Activated CD4-positive, CD25-positive, alpha-beta regulatory T cell treated with anti-CD3 and anti-CD28 coated beads, Interleukin-2, amount 50 U/mL, for 24 hours (primary cell): ENCODE measurements at places on chromosomes 7 and 10.

GRCh38 chr7:36202398-36202797, 49.3 kb downstream of the EEPD1 start:
- peak; percentile 35 for ATAC-seq

- no peak for ATAC-seq
Observed at GRCh38 chr10:101293007-101293723, 60.8 kb upstream of the BTRC start.

- ATAC-seq, result no peak
Observed at GRCh38 chr7:106282390-106282789, 2.4 kb downstream of the NAMPT start.

DNA sequence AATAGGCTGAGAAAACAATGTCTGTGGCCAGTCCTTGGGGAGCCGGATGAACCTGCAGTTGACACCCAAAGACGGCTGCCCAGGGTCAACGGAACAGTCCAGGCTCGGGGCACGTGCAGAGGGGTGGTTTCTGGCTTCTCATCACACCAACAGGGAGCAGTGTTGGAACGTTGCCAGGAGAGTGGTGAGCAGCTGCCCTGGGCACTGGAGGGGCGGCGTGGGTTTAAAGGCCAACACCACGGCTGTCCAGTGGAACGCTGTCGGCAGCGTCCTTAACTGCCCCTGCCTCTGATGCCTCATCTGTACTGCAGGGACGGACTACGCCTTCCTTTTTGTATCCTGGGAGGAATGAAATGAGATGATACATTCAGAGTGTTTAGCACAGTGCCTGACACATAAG, 19.8 kb downstream of the JCAD start:
- ATAC-seq, result no peak

DNA sequence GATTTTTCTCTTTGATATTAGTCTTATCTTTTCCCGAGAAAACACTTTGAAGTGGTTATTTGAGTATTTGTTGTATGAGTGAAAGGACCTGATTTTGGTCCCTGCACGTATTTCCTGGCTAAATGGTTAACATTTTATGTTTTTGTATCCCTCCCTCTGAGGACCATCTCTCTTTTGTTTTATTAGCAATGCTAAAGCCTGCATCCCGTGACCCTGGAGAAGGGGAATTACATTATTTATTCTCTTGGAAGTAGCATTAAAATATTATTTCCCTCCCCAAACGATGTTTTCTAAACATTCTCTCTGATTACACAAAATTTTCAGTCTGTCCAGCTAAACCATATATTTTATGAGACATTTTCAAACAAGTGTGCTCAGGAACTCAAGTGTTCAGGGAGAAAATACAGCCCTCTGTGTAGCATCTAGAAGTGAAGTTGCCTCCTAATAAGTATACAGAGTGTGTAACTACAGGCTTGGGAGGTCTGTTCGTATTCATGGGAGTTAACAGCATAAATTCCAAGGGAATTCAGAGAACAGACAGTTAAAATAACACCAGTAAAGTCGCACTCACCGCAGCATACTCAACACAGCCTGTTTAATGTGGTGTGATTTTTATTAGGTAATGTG, 163.8 kb upstream of the NPVF start:
- ATAC-seq, result no peak

DNA sequence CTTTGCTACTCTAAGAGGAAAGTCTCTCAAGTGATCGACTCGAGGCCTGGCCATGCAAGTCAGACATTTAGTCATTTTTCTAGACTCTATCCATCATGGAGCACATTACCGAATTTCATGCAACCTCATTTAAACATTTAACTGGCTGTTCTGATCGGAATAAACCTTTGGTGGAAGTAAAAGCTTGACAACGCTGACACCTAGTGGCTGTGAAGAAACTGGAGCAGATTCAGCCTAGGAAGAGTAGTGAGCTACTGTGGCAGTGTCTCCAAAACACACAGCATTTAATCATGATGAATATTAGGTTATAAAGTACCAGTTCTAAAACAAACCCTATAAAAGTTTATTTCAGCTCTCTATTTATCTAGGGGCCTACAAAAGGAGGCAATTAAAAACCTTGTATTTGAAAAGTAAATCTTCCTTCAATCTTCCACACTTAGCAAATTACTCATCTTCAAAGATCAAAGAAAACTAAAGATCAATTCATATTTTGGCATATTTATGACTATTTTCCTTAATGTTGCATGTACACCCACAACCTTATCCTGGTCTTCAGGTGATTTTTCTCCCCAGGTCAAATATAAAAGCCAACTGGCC, 175.0 kb downstream of the CTNNA3 start:
- no peak for ATAC-seq

DNA sequence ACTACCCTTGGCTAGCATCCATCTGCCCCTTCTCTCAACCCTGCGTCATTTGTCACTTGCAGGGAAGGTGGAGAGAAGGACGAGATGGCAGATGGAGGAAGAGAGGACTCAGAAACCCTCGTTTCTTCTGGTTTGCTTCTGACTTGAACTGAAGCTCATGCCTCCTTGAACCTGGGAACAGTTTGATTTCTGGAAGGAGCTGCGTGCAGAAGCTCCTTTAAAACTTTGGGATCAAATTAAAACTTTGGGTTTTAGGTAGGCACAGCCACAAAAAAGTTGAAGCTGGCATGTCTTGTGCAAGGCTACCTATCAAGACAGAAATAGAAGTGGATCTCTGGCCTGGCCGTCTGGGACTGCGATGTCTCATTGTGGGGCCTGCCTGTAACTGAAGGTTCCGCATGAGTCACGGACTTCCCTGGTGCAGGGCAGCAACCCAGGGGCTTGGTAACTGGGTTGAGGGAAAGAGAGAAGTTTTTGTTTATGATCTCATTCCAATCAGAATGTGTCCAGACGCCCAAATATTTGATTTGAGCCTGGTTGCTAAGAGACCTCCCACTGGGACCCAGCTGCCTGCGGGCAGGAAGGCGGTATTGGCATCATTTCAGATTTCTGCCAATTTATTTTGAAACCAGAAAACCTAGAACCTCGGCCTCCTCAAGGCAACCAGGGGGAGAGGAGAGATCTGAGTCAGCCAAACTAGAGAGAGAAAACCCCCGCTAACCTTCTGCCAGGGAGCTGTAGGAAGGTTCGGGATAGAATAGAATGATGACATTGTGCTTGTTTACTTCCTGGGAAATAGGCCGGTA, 15.8 kb upstream of the CAMK1D start:
- peak; percentile 75 for ATAC-seq

DNA sequence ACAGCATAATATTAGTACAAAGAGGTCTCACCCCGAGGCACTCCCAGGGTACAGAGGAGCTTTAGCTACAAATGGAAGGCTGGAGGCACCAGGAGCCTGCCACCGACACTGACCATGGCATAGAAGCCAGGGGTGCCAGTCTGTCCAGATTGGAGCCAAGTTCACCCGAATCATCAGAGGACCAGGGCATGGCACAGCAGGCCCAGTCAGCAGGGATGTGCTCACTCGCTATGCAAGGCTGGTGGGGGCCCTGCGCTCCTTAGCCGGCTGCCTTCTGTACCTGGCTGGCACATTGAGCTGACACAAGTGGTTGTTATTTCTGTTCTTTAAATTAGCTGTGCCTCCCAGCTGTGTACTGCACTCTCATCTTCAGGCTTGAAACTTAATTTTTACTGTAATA, 149.3 kb downstream of the TCERG1L start:
- ATAC-seq, result no peak

DNA sequence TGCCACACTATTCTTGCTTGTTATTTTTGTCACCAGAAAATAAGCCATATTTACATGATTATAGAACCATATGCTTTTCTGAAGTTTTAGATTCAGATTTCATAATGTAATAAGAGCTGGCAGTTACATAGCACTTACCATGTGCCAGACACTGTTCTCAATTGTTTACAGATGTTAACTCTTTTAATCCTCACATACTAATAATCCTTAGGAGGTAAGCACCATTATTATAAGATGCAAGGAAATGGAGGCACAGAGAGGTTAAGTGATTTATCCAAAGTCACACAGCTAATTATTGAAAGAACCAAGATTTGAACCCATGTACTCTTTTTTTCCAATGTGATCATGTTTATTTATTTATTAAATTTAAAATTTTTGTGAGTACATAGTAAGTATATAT, 57.2 kb downstream of the CREB5 start:
- ATAC-seq, result no peak

DNA sequence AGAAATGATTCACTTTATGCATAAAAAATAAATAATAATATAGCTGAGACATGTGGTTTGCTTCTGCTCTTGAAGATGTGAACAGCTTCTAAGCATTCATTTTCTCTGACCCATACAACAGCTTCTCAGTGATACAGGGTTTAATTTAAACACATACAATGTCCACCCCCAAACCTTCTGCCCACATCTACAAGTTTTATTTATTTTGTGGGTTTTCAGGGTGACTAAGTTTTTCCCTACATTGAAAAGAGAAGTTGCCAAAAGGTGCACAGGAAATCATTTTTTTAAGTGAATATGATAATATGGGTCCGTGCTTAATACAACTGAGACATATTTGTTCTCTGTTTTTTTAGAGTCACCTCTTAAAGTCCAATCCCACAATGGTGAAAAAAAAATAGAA, 17.2 kb downstream of the INHBA start:
- ATAC-seq, result no peak

DNA sequence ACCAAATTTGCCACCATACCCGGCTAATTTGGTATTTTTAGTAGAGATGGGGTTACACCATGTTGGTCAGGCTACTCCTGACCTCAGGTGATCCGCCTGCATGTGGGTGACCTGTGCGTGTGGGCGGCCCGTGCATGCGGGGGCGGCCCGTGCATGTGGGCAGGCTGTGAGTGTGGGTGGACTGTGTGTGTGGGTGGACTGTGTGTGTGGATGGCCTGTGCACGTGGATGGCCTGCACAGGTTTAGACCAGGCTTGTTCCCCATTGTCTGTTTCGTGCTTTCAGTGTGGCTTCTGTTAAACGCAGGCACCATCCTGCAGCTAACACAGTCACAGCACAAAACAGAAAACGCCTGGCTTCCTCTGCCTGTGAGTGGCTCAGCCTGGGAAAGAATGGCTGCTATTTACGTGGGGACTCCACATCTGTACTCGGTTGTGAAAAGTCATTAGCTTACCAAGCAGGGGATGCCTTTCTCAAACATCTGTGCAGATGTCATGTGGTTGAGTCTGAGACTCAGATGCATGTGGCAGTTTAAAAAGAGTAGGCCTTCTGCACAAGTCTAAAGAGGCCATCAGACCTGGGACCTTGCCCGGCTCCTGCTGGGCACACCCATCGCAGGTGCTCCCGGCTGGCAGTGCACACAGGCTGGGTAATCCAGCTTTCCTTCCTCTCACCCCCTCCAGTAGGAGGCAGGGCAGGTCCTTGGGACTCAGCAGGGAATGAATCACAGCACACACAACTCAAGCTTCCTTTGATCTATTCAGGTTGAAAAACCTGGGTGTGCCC, 91.6 kb downstream of the COBL start:
- ATAC-seq, result no peak

DNA sequence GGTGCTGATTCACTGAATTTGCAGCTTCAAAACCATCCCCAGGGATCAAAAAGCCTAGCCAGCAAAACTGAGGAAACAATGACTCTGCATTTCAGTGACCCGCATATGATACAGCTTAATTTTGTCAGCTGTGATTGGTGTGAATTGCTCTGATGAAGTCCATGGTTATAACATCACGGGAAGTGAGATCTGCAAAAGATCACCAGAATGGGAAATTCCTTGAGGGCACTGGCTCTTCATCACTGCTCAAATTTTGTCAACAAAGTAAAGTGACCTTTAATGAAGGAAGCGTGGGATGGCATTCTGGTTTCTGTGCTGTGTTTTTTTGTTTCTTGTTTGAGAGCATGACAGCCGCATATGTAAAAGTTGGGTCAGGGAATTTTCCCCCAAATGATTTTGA, 745.9 kb downstream of the GATA3 start:
- peak; percentile 83 for ATAC-seq

DNA sequence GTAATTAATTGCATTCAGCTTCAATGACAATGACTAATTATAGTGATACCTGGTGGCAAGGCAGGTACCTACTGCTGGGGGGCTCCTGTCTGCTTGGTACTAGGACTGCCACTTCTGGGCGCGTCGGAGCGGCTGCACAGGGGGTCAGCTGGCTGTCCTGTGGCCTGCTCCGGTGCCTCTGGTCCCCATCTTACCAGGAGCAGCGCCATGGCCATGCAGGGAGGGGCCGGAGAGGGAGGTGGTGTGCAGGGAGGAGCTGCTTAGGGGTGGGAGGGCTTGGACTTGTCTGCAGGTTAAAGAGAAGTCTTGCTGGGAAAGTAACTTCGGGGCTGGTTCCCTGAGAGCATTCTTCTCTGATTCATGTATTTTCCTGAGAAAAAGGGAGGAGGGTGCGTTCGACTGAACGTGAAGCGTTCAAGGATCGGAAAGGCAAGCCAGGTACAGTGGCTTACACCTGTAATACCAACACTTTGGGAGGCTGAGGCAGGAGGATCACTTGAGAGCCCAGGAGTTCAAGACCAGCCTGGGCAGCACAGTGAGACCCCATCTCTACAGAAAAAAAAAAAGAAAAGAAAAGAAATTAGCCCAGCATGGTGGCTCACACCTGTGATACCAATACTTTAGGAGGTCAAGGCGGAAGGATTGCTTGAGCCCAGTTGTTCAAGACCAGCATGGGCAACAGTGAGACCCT, 15.4 kb downstream of the CUX1 start:
- no peak for ATAC-seq

GRCh38 chr7:1986366-1987083, 246.2 kb downstream of the MAD1L1 start:
- peak; percentile 70 for ATAC-seq
